ENCODE measurements at places on chromosomes 12 and 14.
A peak's percentile ranks its signal among the peaks of the same experiment; 100 is the strongest.

DNA sequence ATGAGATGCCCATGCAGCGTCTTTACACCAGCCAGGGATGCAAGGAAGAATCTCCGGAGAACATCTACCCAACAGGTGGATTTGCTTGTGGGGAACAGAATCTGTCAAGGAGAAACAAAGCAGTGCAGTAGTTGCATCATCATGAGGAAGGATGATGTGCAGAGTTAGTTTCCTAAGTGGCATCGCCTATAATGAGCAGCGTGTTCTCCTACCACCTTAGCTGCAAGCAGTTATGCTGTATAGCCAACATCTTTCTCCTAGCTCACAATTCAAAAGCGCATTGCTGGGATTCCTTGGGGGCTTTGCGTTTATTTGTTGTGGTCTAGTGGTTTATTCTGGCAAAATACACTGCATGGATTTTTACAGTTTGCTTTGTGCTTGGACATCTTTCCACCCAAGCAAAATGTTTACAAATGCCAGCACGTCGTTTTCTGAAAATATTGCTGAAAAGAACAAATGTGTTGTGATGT lies 233.0 kb downstream of the RGS6 start:
- DNase-seq = no peak

DNA sequence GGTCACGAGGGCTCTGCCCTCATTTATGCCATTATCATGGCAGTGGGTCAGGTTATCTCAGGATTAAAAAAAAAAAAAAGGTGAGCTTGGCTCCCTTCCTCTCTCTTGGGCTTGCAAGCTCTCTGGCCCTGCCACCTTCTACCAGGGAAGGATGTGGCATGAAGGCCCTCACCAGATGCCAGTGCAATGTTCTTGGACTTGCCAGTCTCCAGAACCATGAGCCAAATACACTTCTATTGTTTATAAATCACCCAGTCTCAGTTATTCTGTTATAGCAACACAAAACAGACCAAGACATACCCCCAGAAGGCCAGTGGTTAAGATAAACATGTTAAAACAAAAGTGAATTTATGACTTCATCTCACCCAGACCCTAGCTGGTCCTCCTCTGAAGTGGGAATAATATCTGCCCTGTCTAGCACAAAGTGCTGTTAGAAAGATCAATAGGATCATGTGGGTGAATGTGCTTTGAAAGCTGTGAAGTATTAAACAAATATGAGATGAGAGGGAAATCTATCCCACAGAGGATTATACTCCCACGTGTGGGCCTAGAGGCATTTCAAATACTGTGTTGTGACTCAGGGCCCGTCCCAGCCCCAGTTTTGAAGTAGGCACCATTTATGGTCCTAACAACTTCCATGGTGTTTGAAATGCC lies 88.6 kb downstream of the NINJ2 start:
- no peak for DNase-seq

DNA sequence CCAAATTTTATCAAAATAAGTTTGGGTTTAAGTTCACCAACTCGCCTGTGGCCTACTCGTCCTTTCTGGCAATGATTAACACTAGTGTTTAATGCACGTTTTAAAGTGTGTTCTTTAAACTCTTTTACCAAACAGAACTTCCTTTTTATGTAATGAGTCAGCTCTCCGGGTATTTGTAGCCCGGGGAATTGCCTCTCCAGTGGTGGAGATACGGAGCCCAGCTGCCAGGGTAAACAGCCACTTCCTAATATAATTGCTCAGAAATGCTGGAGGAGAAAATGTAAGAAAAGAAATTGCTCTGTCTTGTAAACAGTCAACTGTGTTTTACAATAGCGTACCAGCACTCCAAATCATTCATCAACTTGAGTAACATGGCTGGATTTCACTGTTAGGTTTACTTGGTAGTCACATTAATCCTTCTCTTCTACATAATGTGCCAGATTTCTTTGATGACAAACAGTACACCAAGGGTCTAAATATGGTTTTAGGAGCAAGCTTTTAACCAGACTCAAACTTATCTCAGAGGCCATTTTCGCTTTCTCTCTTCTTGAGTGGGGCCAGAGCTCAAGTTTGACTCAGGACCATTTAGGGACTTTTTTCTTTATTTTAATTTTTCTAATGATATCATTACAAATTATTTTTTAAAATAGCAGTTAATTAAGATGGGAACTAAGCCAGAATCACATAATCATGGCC lies 101.2 kb upstream of the SLC38A2 start:
- DNase-seq = no peak

DNA sequence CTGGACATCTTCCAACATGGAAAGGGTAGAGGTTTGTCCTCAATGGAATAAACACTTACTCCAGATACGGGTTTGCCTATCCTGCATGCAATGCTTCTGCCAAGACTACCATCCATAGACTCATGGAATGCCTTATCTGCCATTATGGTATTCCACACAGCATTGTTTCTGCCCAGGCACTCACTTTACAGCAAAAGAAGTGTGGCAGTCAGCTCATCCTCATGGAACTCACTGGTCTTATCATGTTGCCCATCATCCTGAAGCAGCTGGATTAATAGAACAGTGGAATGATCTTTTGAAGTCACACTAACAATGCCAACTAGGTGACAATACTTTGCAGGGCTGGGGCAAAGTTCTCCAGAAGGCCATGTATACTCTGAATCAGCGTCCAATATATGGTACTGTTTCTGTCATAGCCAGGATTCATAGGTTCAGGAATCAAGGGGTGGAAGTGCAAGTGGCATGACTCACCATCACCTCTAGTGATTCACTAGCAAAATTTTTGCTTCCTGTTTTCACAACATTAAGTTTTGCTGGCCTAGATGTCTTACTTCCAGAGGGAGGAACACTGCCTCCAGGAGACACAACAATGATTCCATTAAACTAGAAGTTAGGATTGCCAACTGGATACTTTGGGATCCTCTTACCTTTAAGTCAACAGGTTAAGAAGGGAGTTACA lies 140.4 kb downstream of the SLC35F4 start:
- no peak for DNase-seq

GRCh38 chr12:5213336-5213735 lies 169.7 kb downstream of the KCNA5 start:
- no peak for DNase-seq

- no peak for DNase-seq
Observed at GRCh38 chr14:77228056-77228455, 43.0 kb downstream of the NGB start.

- DNase-seq = no peak
Observed at GRCh38 chr14:98404811-98405210, 867.2 kb downstream of the BCL11B start.

DNA sequence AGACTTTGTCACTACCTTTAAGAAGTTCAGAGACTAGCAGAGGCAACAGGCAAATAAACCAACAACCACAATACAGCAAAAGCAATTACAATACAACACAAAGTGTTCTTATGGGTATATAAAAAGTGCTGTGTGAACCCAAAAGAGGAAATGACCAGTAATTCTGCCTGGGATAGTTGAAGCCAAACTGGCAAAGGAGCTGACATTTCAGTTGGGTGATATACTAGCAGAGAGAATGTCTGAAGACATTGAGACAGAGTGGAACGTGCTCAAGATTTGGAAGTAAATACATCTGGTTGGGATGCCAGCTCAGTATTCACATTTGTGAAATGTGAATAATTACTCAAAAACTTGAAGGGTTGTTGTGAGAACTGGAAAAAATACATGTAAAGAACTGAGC lies 80.6 kb upstream of the GTF2A1 start:
- no peak for DNase-seq

- DNase-seq = no peak
Observed at GRCh38 chr14:80269353-80269925, 58.1 kb upstream of the DIO2 start.

- no peak for DNase-seq
Observed at GRCh38 chr12:42468921-42469320, 120.6 kb downstream of the PRICKLE1 start.

- no peak for DNase-seq
Observed at GRCh38 chr12:93019975-93020630, 91.0 kb upstream of the EEA1 start.

DNA sequence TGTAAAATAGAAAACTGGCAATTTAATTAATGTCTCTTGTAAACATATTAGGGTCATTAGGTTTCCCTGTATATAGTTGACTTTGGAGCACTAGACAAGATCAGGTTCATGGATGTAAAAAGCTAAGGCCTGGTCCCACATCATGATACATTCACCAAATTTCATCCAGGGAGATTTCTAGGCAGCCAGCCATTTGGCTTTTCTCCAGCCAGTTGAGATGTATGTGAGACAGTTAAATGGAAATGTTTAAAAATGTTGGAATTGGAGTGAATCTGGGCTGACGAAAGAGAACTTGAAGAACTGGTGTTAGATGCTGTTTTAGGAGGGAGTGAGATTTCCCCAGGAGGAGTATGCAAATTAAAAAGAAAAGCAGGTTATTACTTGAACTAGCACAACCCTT lies 41.8 kb upstream of the CLEC14A start:
- no peak for DNase-seq

DNA sequence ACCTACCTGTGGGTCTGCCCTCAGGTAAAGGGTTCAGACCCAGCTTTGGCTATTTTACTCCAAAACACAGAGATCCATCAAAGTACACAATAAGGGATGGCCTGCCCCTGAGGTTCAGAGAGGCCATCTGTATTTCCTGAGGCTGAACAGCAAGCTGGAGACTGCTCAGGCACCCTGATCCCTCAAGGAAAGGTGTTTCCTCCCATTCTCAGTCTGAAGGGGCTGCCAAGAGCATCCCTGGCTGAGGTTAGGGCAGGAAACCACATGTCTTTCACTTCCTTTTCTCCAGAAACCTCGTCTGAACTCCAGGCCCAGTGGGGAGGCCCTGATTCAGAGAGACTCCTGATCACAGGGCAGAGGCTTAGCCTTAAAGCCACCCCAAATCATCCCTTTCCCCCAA lies 1.5 kb downstream of the RILPL1 start:
- no peak for DNase-seq

DNA sequence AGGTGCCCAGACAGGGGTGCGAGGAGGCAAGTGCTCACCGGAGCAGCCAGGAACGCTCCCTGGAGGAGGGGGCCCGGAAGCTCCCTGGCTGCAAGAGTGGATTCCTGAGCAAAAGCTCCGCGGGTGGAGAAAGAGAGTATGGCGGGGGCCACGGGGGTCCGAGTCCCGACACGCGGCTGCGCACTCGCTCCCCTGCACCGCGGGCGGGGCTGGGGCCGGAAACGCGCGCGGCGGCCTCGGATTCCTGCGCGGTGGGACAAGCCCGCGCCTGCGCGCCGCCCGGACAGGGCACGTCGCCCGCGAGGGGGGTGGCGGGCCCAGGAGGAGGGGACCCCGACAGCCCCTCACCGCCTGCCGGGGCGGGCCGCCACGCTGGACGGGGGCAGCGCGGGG lies 27.8 kb upstream of the GPR132 start:
- DNase-seq = no peak

DNA sequence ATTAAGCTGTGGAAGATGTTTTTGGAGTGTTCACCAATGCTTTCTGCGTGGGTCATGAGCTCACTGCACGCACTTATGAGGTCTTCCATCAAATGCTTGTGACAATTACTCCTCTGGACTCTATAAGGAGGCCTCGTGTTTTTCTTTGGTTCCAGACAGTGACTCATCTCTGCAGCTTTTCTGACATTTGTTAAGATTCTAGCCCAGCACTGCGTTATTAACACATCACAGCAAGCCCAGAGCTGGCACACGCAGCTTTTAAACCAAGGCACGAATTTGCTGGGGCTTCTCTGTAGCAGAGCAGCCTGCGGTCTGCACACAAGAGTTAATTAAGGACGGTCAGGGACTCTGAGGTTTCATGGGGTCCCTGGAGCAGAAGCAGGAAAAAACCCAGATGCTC lies 16.9 kb downstream of the MEG3 start:
- no peak for DNase-seq

DNA sequence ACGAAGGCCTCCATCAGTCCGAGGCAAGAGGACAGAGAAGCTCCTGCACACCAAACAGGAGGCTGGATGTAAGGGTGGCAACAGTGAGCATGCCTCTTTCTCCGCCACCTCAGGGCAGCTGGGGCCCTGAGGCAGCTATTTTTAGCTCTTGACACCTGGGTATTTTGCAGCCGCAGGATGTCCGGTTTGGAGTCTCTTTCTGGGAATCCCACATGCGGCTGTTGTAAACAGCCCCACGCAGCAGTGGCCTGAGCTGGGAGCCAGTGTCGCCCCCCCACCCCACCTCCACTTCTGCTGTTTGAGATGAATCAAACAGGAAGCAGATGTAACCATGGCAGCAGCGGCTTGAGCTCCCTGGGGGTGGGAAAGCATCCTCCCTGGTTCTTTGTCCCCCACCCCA lies 11.7 kb downstream of the HDAC7 start:
- DNase-seq = peak; percentile 62

Data from stimulated activated CD4-positive, alpha-beta T cell treated with anti-CD3 and anti-CD28 coated beads, Interleukin-15, amount 100 ng/mL, for 48 hours (primary cell).